NCI-H1694 treated with DMSO at 0.1 percent for 48 hours (cell line): ENCODE measurements at places on chromosomes 1 and 21.

GRCh38 chr21:22201126-22201525, 1202.9 kb downstream of the NCAM2 start:
- DNase-seq: no peak

DNA sequence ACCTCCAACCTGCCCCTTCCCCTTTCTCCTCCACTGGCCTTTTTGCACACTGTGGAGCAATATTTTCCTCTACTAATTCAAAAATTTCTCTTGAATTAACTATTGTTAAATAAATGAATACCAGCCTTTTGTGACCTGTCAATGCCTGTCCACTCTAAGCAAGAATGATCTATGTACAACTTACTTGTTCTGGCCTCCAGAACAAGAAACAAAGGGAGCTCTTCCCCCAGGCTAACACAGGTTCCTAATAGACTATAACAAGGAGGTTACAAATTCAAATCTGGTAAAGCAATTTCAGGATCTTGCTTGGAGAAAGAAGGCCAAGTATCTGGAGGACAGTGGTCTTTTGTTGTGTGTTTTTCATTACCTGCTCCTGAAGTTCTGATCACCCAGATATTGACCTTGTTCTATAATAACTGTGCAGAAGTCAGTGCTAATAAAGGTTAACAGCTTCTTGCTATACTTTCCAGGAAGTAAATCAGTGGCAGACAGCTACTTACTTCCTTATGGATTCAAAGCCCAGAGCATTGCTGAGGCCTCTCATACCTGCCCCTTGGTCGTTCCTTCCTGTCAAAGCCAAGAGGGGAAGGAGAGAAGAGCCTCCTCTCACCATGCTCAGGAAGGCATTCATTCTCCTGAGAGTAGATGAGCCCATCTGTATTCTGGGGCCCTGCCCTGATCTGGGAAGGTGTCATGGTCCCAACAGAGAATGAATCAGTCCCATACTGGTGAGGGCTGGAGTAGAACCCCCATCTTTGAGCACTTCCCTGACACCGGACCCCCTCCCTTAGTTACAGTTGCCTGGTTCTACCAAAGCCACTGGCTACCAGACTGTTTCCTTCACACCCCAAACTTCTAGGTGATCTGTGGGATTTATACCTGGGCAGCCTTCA, 56.8 kb downstream of the DESI2 start:
- no peak for DNase-seq

- no peak for DNase-seq
Observed at GRCh38 chr1:203196371-203196770, 9.9 kb upstream of the CHI3L1 start.

DNA sequence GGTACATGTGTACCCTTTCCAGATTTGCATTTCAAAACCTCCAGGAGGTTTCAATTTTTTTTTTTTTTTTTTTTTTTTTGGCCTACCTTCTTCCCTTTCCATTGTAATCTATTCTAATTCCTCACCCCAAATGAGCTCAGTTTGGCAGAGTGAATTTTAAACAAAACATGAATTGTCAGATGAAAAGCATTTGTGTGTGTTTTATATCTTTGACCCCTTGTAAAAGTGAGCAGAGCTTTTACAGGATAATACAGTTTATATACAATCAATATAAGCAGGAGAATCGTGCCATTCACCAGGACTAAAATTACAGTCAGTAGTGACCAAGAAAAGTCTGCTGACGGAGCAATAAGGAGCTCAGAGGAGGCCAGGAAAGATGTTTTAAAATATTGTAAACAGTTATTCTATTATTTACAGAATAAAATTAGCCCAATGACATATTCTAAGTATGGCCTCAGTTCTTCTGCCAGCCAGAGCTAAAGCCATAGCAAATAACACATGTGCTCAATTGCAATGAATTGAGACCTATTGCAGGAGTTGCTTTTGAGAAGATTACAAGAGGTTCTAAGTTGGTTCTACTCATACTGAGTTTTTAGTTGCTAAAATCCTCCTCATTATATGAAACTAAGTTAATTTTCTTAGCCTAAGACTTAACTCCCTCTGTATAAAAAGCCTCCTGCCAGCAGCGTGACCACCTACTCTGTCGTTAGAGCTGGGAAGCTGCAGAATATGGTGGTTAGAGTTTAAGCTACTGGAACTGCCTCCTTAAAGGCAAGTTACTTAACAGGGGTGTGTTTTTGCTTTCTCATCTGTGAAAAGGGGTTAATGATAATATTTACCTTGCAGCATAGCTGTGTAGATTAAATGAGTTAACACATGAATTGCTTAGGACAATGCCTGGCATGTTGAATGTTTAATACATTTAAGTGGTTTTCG, 50.8 kb upstream of the ZNF326 start:
- no peak for DNase-seq

DNA sequence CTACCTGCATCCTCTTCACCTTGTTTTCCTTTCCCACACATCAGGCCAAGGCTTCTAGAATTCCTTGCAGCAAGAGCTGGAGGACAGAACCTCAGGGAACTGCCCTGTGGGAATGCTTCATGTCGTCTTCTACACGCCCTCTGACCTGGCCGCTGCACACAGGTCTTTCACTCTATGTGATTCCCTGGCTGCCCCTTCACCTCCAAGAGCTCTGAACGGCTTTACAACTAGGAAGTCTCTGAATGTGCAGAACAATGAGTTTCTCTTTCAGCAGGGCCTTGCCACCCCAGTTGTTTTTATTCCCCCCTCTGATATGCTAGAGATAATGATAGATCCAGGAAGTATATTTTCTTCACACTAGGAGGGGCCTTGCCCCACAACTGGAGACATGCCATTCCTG, 142.6 kb downstream of the CLIC6 start:
- no peak for DNase-seq

DNA sequence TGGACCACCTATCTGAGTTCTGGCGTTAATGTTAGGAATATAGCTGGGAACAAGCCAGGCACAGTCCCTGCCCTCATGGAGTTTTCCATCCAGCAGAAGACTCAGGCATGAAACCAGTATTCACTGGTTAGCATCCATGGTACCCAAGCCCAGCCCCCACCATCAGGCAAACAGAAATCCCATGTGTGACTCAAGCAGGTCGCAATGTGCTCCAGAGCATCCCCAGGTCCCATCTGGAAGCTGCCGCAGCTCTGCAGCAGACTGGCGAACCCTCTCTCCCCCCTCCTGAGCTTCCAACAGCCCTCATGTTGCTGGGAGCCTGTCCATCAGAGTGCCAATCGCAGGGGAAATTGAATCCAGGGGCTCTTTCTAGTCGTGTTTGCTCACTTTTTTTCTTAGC, 174.2 kb downstream of the RRAGC start:
- peak; percentile 34 for DNase-seq

DNA sequence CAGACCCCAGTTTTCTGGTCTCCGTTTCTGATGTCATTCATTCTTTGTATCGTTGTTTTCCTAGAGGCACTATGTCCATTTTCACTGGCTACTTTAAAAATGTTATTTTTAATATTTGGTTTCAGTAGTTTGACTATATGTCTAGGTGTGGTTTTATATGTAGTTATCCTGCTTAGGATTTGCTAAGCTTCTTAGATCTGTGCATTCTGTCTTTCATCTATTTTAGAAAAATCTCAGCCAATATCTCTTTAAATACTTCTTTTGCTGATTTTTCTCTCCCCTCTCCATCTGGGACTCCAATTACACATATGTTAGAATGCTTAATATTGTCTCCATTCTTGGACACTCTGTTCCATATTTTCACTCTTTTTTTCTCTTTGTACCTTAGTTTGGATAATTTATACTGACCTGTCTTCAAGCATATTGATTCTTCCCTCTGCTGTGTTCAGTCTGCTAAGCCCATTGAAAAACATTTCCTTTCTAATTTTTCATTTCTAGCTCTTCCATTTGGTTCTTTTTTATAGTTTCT, 13.3 kb upstream of the CLSPN start:
- no peak for DNase-seq

DNA sequence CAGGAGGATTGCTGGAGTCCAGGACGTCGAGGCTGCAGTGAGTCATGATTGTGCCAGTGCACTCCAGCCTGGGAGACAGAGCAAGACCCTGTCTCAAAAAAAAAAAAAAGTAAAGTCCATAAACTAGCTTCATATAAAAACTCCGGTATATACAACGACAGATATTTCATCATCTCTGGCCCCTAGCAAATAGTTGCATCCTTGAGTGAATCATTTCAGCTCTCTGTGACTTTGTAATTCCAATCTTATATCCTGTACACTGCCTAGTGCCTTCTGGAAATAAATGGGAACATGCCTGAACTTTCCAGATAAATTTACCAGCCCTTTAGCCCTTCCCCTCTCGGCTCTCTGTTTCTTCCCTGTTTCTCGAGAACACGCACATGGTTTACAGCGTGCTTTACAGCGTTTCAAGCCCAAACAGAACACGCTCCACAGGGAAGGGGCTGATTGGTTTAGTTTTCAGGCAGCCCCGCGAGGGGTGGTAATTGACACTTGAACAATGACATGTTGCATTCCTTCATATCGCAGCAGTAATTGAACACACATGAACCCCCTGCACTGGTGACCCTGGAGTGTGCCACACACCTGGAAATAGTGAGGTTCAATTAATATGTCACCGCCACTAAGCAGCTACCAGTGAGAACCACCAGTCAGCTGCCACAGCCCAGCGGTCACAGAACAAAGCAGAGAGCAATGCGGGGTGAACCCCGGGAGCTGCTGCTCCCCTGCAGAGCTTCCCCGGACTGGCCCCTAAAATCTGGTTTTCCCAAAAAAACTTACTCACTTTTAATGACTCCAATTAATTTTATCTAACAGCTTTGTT, 35.7 kb upstream of the SIM2 start:
- DNase-seq: no peak

- no peak for DNase-seq
Observed at GRCh38 chr1:69919129-69919921, 286.1 kb downstream of the LRRC40 start.

DNA sequence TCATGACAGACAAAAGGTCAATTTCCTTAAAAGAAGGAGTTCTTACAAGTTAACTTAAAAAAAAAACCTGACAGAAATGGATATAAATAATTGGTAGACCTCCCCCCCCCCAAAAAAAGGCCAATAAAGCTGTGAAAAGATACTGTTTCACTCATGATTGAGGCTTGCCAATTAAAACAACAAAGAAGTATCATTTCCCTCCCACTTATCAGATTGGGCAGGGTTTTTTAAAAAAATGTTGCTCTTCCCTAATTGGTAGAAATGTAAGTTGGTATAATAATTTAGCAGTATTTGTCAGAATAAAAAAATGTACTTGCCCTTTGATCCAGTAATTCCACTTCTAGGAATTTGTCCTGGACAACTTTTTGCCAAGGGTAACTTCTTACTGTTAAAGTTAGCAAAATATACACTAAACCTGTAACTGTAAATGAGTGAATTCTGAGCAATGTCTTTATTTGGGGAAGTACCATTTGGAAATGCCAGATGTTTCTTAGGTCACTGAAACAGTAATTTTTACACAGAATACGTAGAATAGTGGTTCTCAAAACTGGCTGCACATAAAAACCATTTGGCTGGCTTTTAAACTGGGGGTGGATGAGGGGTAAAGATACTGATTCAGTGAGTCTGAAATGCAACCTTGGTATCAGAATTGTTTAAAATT, 17.5 kb downstream of the RNF2 start:
- no peak for DNase-seq

- DNase-seq: no peak
Observed at GRCh38 chr1:10528066-10529014, 53.6 kb downstream of the PEX14 start.

DNA sequence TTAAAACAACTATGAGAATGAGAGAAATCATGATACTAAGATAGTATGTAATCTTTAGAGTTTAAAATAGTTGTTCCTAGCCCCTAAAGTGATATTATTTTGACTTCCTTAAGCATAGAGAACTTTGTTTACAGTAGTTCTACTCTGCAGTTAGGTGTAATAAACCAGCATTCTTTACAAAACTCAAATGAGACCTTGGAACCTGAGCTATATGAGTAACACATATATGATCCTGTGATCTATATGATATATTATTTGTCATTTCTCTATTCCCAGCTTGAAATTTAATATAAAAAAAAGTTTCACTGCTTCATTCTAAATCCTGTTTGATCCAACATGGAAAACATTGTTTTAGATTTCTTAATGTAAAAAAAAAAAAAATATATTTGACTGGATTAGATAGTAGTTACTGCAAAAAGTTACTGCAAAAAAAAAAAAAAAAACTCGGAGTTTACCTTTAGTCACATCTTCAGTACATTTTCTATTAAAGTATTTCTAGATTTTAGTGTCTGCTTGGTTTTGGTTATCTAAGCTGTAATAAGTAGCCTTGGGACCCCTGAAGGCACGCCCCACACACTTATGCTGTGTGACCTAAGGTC, 463.8 kb downstream of the USP25 start:
- DNase-seq: no peak

DNA sequence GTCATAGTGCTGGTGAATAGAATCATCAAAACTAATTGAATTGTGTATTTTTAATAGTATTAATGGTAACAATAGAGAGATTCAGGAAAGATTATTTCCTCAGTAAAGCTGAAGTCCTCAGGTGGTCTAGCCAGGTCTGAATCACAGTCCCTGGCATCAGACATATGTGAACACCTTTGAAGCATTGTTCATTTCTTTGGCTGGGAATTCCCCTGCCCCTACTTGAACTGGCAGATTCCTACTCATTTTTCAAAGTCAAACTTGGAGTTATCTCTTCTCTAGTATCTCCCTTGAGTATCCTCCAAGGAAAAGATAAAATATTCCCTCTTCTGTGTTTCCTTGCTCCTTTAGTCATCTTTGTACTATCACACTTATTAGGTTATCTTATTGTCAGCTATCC, 759.8 kb downstream of the ADGRL2 start:
- no peak for DNase-seq

GRCh38 chr1:6502000-6502891, 10.8 kb upstream of the PLEKHG5 start:
- DNase-seq: no peak

DNA sequence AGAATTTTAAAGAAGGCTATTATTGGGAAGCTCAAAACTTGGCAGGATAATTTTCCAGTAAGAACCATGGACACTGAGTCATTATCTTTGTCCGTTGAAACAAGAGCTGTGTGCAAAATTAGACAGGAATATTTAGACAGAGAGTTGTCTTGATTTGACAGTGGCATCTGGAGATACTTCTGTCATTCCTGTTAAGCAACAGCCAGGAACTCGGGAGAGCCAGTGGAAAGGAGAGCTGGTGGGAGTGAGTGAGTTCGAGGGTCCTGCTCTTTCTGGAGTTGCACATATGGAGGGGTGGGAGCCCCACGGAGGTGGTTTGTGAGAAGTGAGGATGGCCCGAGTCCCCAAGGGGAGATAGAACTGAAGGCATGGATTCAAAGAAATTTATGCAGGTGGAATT, 3.1 kb downstream of the COQ8A start:
- no peak for DNase-seq

- no peak for DNase-seq
Observed at GRCh38 chr1:157279802-157280140, 141.6 kb upstream of the ETV3 start.

DNA sequence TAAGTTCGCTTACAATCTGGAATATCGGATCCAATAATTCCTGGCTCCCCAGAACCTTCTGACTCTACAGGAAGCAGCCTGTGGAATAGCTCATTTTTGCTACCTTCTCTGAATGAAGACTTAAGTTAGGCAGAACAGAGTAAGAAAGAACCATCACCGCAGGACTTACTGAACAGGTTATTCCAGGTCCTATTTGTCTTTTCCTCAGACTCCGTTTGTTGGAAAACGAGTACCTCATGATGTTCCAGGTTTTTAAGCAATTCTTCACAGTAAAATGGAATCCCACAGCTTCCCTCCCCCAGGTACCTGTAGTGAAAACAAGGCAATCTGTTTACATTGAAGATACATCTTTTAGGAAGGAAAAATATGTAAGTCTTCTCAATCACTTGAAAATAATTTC, 59.8 kb downstream of the ADCY10 start:
- DNase-seq: no peak
